ENCODE measurements at places on chromosomes 1 and 21.

GRCh38 chr1:39098546-39099250 is 72.5 kb downstream of the NDUFS5 start:
- DNase-seq: peak; percentile 87

- no peak for DNase-seq
Observed at GRCh38 chr1:183194527-183195141, 8.6 kb downstream of the LAMC2 start.

GRCh38 chr1:182634306-182635072 is 30.3 kb upstream of the RGS16 start:
- DNase-seq: no peak

DNA sequence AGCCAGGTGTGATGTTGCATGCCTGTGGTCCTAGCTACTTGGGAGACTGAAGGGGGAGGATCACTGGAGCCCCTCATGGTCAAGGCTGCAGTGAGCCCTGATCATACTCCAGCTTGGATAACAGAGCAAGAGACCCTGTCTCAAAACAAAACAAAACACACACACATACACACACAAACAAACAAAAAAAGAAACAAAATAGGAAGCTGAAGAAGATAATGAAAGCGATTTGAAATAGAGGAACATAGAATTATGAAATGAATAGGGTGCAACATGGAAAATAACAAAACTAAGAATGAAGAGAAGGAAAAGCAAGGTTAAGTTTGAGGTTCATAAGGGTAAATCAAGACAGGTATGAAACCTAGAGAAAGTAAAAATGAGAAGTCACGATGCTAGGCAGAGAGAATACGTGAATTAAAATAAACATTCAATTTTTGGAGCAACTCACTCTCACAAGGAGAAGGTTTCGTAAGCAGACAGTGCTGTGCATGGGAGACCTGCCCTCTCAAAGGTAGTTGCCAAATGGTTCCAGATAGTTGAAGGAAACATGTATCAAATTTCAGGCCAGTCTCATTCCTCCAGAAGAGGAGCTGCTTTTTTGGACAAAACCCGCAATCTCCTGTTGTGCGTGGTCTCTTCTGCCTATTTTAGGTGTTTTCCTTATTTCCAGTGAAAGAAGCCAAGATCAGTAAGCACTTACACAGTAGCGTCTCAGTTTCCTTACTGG is 3.3 kb downstream of the CD46 start:
- DNase-seq: no peak

DNA sequence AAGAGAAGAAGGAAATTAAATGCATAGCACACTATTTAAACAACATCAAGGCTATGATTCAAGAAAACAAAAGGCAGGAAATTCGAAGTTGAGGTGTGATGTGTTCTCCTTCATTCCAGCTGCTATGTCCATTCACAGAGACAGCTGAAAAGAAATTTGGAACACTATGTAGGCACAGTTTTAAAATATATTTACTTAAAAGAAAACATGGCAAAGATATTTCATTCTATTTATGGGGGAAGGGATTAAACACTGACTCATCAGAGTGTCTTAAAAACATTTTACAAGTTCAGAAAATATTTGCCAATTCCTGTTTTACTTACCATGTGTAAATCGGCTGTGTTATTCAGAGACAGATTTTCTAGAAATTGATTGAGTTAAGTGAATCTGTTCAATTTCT is 39.4 kb upstream of the NGF start:
- DNase-seq: peak; percentile 8

- no peak for DNase-seq
Observed at GRCh38 chr1:82179131-82179530, 378.4 kb downstream of the ADGRL2 start.

GRCh38 chr1:199948587-199949280 is 78.8 kb upstream of the NR5A2 start:
- DNase-seq: no peak

DNA sequence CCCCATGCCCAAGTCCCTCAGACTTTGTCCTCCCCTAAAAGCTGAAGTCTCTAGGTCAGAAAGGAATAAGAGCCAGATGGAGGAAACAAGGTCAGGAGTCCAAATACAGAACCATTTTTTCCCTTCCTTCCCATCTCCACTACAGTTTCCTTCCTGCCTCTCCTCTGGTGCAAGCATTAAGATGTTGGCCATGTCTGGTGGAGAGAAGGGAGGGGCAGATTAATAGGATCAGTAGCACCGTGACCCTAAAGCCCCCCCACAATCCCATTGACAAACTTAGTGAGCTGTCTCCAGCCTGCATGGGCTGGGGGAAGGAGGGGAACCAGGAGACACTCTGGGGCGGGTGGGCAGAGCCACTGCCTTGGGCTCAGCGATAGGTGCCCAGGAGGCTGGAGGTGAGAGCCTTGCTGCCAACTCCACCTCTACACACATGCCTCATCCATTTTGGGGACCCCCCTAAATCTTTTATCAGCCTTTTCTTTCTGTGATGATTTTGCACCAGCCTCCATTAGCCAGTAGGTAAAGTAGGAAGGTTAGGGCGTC is 59.8 kb downstream of the RHBG start:
- DNase-seq: no peak

- DNase-seq: no peak
Observed at GRCh38 chr1:232578651-232579195, 51.2 kb downstream of the SIPA1L2 start.

- DNase-seq: no peak
Observed at GRCh38 chr1:183877053-183877720, 72.3 kb downstream of the RGL1 start.

DNA sequence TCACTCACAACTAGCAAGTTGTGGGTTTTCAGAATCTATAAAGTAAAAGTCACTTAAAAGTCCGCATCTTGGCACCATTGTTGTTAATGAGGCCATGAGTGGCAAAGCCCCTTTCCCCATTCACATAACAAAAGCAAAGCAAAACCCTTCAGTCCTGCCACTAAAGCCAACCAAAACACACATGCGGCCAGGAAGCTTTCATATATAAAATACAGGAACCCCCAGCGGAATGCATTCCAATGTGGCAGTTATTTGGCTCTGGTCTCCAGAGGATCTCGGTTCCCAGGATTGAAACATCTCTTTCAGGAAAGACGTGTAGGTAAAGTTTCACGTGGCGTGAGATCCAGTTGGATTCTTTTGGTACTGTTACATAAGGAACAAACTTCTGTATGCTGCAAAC is 2.5 kb upstream of the LBR start:
- no peak for DNase-seq

DNA sequence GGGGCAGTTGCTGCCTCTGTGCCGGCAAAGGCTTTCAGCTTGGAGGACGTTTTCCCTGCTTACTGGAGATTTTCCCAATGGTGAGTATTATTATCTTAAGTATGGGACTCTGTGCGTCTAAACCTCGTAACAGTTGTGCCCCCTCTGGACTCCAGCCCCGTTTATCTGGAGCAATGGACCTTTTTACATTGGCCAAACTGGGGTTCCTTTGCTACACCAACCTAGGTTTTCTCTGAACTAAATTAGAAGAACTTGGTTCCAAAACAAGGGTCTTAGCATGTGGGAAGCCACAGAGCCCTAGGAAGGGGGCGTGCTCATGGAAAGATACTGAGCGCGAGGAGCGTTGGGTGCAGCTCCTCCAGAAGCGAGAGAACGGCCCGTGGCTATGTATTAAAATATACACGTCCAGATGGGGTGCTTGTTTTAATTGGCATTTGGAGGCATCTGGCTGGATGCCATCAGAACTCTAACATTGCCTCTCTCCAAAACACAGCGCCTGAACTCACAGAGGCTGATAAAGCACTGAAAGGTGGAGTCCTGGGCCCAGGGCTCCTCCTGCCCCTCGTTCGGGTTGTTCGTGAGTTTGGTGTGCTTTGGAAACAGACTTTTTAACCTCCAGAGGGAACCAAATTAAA is 28.4 kb downstream of the POFUT2 start:
- DNase-seq: no peak

- no peak for DNase-seq
Observed at GRCh38 chr1:106398391-106398790, 658.1 kb upstream of the PRMT6 start.

GRCh38 chr21:14863745-14864210 is 201.0 kb downstream of the NRIP1 start:
- DNase-seq: no peak

- no peak for DNase-seq
Observed at GRCh38 chr1:39001516-39002421, 10.7 kb downstream of the AKIRIN1 start.

- DNase-seq: no peak
Observed at GRCh38 chr1:116538544-116538943, 32.3 kb downstream of the CD58 start.

DNA sequence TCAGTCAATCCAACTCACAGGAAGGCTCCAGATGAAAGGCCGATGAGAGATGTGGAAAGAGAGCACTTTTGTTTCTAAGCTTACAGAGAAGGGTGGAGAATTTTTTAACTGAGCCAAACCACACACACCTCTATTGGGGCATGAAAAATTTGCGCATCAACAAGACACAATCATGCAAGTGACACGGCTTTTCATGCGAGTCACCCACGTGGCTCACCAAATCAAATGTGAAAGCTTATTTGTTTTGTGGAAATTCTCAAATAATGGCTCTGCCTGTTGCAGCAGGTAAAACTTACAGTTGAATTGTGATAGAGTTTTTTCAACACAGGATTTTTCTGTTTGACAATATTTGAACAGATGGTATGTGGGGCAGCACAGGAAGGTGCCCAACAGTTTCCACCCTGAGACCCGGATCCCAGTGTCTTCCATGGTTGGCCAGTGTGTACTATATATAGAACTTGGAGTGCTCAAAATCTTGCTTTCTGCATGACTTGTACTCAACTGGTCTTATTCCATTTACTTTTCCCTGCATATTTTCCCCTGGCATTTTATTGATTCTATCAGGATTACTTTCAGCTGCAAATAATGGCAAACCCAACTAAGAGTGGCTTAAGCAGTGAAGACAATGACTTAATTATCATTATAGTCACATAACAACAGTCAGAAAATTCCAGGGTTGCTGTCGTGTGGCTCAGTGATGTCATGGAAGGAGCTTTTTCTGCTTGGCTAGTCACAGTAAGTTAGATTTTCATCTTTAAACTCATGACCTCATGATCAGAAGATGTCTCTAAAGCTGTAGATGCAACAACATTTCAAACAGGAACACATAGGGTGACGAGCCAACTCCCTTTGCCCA is 90.6 kb upstream of the SIM2 start:
- DNase-seq: no peak

DNA sequence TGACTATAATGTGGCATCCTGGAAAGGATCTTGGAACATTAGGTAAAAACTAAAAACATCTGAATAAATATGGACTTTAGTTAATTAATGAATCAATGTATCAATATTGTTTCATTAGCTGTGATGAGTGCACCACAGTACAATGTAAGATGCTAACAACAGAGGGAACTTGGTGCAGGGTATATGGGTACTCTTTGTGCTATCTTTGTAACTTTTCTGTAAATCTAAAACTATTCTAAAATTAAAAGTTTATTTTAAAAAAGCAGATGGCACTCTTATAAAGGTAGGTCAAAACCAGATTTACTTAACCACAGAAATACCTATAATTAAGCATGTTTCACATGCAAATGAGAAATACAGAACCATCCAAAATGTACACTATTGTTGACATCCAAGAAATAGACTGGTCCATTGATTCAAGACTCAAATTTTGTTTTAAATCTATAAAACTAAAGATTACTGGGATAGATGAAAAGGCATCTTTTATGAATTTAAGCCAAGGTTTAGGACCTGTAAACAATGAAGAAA is 38.4 kb downstream of the ACBD3 start:
- DNase-seq: no peak

DNA sequence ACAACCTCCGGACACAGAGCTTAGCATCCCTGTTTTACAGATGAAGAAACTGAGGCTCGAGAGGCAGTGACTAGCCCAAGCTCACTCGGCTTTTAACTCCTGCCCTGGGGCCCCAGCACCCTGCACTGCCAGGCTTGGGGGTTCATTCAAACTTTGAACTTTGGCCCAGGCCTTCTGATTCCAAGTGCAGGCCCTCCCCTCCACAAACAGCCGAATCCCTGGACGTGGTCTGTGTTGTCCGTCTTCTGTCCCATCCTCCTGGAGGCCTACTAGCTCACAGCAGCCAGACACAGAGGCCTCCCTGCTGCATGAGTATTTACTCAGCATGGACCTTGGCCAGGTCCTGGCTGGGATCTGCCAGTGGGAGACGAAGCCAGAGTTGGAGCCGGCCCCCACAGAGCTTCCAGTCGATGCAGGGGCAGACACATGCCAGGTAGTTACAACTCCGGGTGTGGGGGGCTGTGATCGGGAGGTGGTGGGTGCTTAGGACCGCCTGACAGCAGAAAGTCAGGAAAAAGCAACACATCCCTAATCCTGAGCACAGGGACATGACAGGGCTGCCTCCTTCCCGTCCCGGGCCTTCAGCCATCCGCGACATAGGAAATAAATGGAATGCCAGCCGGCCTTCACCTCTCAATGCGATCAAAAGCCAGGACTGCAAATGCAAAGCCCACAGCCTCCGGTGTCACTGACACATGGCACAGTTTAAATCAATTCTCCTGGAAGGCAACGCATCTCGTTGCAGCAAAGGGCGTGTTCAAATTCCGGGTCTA is 7.4 kb downstream of the IFFO2 start:
- no peak for DNase-seq

- no peak for DNase-seq
Observed at GRCh38 chr1:58155418-58156123, 391.0 kb downstream of the OMA1 start.

DNA sequence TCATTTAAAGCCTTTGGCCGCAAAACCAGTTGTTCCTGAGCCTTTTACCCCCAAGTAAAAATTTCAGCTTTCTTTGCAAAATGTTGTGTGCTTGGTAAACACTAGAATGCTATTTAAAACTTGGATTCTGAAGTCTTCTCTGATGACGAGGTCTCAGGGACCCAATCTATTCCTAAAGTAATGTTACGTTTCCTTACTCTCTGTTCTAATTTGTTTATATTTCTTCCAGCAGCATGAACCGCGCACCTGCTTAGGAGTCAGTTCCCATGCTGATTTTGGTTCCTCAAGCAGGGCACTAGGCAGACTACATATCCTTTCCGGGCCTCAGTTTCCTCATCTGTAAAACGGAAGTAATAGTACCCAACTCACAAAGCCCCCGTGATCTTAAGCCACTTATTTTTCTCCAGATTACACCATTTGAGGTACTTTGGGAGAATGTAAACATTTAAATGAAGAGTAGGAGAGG is 969 bp upstream of the ALDH4A1 start:
- no peak for DNase-seq

GRCh38 chr1:9292361-9293240 is at the start of gene SPSB1:
SPSB1 (plus strand) TSS chr1:9292894; CDS start chr1:9355892, 62,998 bp downstream.
- no peak for DNase-seq

- no peak for DNase-seq
Observed at GRCh38 chr1:241221319-241221718, 135.7 kb downstream of the RGS7 start.

DNA sequence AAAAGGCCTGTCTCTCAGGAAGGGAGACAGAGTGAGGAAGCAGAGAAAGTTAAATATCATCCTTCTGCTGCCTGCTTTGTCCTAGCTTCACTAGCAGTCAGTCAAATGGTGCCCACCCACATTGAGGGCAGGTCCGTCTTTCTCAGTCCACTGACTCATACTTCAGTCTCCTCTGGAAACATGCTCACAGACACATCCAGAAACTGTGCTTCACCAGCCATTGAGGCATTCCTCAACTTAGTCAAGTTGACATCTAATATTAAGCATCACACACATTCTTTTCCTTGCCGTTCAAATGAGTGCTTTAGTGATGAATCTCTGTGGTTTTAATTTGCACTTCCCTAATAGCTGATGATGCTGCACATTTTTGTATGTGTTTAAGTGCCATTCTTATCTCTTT is 777.8 kb upstream of the PRMT6 start:
- no peak for DNase-seq
